Neural progenitor cell (in vitro differentiated cells): ENCODE measurements at places on chromosomes 3 and 15.

DNA sequence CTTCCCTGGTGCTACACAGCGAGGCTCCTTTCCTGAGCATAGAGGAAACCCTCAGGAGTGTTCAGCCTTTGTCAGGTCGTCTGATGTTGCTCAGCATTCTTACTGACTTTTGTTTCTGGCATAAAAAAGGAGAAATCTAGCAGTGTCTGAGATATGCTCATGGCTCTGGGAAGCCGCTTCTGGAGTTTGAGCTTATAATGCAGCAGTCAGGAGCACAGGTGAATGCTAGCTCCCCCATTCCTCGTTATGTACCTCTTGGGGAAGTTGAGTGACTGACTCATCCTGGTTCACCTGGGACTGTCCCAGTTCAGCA lies 49.2 kb upstream of the MYZAP start:
- no peak for DNase-seq

- no peak for DNase-seq
Measured at GRCh38 chr3:188007897-188008296, 146.1 kb upstream of the LPP start.

GRCh38 chr15:92809880-92810361 lies 90.2 kb upstream of the CHD2 start:
- peak; percentile 51 for DNase-seq

DNA sequence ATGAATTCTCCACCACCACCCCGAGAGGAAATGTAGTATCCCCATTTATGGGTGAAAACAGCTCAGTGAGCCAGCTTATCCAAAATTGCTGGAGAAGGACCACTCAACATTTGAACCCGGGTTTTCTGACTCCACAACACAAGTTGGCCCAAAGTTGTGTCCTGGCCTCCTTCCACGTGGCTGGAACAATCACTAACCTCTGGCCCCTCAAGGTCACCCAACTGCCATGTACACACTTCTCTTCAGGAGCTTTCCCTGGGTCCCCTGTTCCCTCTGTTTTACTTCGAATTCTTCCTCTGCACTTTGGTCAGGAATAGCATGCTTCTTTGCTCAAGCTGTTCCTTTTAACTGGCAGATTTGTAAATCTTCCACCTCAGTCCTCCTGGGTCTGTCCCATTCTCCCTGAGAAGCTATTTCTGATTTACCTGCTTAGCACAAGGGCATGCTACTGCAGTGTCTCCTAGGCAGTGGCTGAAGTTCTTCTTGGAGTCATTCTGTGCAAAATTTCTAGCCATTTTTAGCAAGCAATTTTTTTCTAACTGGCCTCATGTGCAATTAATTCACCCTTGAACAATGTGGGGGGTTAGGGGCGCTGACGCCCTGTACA lies 39.2 kb downstream of the TRIM71 start:
- DNase-seq: no peak

- DNase-seq: peak; percentile 73
Measured at GRCh38 chr15:31372635-31373091, 46.0 kb downstream of the KLF13 start.

DNA sequence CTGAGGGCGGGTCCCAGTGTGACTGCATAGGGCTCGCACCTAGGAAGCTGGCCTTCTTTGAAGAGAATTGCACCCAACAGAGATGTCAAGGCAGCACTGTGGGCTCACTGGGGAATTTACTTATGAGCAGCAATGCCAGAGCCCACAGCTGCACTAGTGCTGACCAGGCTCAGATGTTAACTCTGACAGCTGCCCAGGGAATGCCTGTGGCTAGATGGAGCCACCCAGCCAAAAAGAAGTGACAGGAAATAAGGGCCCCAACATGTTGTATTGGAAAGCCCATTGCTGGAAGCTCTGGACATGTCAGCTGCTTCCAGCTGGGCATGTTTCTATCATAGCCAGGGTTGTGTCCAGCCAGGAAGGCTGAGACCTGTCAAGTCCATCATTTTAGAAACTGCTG lies 90.9 kb upstream of the ZNF280D start:
- no peak for DNase-seq

DNA sequence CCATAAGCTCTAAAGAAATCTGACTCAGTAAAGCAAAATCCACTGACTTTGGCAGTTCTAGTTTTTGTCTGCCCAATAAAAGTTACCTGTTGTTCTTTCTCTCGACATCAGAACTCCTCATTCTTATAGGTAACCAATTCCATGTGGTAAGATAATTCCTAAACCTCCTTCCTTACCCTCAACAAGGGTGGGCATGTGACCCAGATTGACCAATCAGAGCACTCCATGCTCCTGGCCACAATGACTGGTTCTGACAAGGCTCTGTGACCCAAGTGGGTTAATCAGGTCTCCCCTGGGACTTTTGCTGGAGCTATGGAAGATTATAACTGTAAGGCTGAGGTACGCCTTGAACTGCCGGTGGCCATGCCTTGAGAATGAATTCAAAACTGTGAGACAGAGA lies 31.7 kb downstream of the LINS1 start:
- no peak for DNase-seq

GRCh38 chr3:125119752-125120378 lies 64.1 kb upstream of the HEG1 start:
- DNase-seq: no peak

DNA sequence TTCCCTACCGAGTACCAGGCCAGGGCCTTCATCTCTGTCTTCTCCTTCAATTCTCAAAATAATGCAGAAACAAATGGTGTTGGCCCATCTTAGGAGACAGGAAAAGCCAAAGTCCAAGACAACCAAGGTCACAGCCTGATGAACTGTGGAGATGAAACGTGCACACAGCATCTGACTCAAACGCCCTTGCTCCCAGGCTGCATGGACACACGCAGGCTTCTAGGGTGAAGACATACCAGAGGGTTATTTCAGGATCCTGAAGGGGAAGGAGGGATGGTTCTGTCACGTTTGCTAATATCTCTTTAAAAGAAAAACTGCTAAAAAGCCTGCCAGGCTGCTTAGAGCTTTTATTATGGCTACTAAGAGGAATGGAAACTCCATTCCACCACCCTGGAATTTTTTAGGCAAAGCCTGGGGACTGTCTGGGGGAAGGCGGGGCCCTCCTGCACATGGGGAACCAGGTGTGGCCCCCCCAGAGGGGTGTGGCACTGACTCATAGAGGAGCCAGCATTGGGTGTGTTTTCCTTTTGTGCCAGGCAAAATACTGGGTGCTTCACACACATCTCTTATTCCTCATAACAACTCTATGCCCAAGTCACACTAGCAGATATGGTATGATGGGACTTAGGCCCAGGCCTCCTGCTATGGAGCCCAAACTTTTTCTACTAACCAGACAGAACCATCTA lies 62.9 kb downstream of the UMPS start:
- no peak for DNase-seq

- no peak for DNase-seq
Measured at GRCh38 chr15:44726568-44727484, 9.5 kb upstream of the TRIM69 start.

- no peak for DNase-seq
Measured at GRCh38 chr3:151926956-151927355, 53.5 kb downstream of the SUCNR1 start.

GRCh38 chr15:80727596-80727995 lies 32.5 kb downstream of the ABHD17C start:
- DNase-seq: no peak

DNA sequence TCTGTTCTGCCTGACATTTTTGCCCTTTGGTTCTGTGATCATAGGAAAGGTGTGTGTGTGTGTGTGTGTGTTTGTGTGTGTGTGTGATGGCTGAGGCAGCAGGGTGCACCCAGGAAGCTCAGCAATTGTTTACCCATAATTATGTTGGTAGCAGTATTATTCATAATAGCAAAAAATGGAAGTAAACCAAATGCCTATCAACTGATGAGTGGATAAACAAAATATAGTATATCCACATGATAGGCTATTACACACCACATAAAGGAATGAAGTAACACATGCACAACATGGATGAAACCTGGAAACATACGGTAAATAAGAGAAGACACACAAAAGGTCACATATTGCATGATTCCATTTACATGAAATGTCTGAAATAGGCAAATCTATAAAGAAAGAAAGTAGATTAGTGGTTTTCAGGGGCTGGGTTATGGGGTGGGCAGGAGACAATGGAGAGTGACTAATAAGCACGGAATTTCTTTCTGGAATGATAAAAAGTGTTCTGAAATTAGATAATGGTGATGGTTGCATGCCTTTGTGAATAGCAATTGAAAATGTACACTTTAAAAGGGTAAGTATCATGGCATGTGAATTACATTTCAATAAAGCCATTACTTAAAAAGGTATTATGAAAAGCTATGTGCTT lies 167.2 kb downstream of the POLR2M start:
- no peak for DNase-seq

DNA sequence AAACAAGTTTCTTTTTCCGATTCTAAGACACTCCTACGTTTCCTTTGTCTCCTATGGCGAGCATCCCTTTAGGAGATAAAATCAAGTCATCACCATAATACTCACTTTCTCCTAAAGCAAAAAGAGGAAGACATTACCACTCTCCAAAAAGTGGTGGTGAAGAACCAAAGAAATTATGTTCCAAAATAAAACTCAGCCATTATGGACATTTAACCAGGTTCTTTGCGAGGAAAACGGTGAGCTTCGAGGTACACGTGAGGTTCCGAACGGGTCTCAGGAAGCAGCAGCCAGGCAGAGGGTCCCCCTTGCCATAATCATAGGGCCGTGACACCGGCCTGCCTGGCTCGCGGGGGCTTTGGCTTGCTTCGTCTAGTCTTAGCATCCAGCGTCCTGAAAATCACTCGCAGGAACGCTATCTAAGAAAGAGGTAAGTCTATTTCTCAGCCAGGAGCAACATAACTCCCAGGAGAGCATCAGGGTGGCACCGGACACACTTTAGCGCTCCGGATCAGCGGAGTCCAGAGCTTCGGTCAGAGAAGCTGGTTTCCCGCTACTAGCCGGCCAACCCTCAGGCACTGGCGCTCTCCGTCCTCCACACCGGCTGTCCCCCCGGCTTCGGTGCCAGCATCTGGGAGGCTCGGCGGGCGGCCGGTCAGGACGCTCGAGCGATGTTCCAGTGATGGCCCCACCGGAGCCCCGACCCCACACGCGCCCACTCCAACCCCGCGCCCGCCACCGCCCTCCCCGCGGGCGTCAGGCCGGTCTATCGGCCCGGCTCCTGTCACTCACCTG lies 581 bp downstream of the IP6K1 start:
- DNase-seq: no peak

GRCh38 chr3:54206874-54207273 lies 84.5 kb downstream of the CACNA2D3 start:
- DNase-seq: peak; percentile 20

GRCh38 chr3:24457719-24458118 lies 36.9 kb downstream of the THRB start:
- DNase-seq: no peak

DNA sequence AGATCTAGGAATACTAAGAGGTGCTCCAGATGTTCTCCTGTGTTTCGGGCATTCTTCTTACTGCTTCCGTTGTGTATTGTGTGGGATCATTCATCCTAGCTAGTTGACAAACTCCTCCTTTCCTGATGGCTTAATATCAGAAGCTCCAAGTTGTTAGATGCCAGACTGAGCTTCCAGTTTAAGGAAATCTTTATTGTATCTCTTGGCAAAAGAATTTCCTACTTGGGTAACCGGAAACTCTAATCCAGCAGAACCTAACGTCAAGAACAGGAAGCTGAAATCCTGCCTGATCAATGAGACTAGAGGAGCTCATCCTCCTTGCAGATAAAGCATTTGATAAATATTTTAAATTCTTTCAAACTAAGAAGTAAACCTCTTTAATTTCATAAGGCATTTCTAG lies 27.7 kb upstream of the MYH15 start:
- no peak for DNase-seq

DNA sequence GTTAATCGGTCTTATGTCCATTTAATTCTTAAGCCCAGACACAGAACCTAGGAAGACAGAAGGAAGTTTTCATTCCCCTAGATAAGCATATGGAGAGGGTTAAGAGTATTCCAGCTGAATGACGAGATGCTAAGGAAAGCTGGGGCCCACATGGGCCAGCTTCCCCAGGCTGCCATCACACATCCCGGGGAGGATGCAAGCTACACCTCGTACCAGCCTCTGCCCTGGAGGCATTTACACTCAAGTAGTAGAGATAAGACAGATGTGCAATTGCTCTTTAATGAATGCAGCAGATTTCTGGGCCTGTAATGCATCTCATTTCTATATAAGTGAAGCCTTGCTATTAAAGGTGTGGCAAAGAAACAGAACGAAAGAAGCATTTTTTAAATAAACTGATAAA lies 144.5 kb downstream of the MEX3B start:
- DNase-seq: no peak

- DNase-seq: no peak
Measured at GRCh38 chr3:175001091-175001490, 142.0 kb downstream of the NAALADL2 start.

DNA sequence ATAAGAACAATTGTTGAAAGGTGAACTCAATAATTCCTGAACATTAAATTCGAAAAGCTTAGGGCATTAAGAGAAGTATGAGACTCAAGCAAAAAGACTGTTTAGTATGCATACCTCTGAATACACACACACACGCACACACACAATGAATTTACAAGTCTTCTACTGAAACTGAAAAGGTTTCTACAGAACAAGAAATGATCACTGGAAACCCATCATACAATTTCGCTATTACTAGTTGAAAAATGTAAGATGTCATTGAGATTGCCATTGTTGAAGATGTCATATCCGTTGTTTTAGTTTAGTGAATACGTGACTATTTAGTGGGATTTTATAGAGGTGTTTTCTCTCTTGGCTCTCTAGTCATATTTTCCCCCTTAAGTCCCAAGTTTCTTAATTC lies 106.8 kb downstream of the FOXB1 start:
- DNase-seq: no peak

GRCh38 chr3:11282250-11283138 lies 10.3 kb downstream of the ATG7 start:
- no peak for DNase-seq

DNA sequence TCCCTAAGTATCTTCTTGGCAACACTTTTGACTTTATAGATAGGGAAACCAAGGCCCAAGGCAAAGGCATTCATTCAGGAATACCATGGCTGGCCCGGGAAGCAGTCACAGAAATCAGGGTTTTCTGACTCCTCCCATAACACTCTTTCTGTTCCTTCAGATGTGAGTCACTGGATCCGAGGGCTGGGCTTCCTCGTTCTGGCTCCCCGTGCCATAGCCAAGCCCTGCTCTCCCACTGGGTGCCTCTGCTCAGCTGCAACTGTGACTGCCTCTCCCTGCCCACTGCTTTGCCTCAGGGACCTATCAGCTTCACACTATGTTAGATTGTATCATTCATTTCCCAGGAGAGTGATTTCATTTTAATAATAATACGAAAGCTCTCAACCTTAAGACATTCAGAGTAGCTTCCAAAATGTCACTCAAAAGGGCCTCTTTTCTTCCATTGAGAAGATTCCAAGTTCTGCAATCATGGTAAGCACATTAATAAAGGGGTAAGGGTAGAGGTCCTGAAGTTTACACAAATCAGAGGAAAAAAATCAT lies 50.2 kb downstream of the GABRB3 start:
- no peak for DNase-seq
